ENCODE measurements at places on chromosomes 5 and 9. TPM values are rescaled to one million over a fixed set of nuclear protein-coding genes. Genes with fewer than 3 reads are reported as not detected.

GRCh38 chr5:142931896-142932686 is 161.9 kb downstream of the ARHGAP26 start:
- no peak for DNase-seq

- no peak for DNase-seq
Observed at GRCh38 chr9:130661451-130662098, 2.8 kb upstream of the PRDM12 start.

GRCh38 chr5:77232574-77233358 is 22.3 kb downstream of the PDE8B start:
- no peak for DNase-seq

DNA sequence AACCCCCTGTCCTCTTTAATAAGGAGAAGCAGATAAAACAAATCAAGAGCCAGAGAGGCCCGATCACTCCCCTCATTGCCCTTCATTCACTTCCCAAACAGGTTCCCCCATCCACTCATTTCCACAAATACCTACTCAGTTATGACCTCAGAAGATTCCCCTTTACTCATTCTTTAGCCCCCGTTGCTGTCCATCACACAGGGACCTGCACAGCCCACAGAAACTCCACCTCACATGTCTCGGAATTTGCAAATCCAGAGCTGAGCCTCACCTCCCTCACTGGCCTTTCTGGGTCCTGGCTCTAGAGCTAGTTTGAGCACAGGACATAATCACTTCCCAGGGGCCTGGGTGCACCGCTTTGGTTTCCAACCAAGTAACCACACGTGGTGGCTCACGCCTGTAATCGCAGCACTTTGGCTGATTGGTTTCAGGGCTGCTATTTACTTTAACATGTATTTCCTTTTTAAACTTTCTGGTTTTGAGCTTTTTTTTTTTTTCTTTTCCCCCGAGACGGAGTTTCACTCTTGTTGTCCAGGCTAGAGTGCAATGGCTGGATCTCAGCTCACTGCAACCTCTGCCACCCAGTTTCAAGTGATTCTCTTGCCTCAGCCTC is 17.8 kb downstream of the ATP6V0E1 start:
- DNase-seq: no peak

Gene CNOT8
- 15.5 TPM for total RNA-seq

DNA sequence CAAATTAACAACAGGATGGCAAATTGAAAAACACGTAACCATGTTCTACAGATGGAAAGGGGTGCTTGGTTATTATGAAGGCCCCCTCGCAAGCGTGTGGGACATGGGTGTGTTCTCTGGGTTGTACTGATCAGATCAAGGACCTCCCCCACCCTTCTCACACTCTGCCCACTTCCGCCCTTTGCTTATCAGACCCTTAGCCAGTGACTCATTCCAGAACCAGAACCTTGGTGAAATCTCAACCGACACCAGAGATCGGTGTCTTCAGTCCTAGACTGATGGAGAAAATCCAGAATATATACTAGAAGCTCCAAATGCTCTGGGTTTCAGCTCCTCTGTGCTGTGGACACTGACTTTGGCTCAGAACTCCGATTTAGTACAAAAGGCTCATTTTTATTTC is 64.9 kb downstream of the PTTG1 start:
- DNase-seq: no peak

DNA sequence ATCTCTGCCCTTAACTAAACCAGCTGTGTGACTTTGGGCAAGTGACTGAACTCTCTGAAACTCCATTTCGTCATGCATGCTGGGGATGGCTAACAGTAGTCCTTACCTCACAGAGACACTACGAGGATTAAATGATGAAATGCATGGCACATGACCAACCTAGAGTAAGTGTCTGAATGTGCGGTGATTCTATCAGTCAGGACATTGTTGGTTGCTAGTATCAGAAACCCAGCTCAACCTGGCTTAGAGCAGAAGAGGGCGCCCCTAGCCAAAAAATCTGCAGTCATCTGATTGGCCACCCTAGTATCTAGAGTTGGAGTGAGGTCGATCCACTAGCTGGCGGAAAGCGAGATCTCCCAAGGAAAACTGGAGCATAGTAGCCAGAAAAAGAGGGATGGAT is 25.2 kb downstream of the NEURL1B start:
- no peak for DNase-seq

- DNase-seq: no peak
Observed at GRCh38 chr5:77867914-77868313, 91.8 kb upstream of the TBCA start.

DNA sequence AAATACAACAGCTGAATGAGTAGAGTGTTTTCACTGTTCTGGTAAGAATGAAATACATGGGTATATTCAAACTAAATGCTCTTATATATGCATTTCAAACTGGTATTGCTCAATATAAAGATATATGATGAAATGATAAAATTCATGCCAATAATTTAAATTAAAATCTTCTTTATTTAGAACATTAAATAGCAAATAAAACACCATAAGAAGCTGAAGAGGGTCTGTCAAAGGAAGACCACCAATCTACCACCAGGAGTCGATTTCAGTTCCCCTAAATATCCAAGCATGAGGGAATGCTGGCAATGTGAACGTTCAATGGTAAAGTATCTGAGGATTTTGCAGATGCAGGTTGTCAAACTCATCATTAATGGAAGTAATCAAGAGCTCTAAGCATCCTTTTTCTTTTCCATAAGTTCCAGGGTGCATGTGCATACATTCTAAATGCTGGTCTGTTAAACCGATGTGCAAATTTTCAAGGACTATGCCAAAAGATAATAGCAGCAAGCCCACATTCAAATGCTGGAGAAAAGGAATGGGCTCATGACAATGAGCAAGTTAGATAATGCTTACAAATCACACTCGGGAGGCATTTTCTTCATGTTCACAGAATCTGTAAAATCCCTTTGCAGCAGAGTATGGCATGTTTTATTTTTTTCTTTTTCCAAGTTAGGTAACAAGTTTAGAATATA is 118.8 kb upstream of the MTAP start:
- no peak for DNase-seq

GRCh38 chr5:146467760-146468159 is 20.6 kb downstream of the TCERG1 start:
- no peak for DNase-seq

Gene PIP5K1B
- not detected for total RNA-seq

DNA sequence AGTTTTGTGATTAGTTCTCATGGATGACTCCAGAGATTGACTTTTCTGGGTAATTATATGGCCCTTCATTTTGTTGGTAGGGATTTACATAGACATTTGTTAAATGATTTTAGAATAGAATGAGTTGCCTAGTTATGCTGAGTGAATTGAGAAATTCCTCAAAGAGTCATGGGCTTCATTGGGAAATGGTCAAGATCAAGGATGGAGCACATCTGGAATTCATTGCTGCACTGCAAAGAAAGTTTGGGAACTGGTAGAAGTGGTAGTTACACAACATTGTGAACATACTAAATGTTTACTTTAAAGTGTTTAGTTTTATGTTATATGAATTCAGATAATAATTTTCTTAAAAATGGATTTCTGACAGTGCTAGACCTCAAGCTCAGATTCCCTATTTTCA is 46.5 kb downstream of the PIP5K1B start:
- no peak for DNase-seq

GRCh38 chr9:38120961-38121360 is 51.9 kb upstream of the SHB start:
- DNase-seq: no peak

GRCh38 chr5:175235251-175235960 is 208.6 kb downstream of the DRD1 start:
- no peak for DNase-seq

All from right lobe of liver (tissue), 6 donors.